Stimulated activated CD8-positive, alpha-beta memory T cell treated with anti-CD3 and anti-CD28 coated beads, Interleukin-12 subunit alpha, Interleukin-12 subunit beta, amount 100 ng/mL, for 4 hours (primary cell): ENCODE measurements at places on chromosomes 5 and 9.

DNA sequence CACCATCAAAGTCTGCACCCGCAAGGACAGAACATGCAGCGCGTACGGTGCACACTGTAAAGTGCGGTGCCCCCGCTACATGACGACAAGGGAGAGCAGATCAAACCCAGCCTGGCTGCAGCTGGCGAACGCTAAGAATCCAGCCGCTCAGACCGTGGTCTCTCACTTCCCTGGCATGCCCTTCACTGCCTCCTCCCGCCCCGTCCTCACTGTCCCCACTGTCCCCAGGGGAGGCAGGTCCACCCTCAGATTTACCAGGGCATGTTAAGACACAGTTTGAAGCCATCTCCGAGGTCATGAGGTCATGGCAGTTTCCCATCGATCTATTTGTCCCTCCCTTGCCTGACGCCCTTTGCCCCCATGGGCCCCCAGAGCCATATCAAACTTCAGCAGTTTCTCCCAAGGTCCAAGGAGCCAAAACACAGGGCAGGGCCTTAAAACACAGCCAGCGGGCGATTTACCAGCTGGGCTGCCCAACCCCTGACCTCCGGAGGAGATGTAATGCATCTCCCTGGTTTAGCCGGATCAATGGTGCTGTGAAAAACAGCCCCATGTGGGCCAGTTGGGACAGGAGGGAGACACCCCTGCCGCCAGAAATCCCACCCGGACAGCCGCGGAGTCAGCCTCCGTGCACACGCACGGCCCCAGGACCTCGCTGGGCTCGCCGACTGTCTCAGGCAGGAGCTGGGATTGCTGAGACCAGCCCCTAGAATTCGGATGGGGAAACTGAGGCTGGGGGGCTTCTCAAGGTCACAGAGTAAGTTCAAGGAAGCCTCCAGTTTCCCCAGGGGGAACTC is 52.3 kb upstream of the FUBP3 start:
- DNase-seq: no peak

GRCh38 chr9:109497226-109498153 is 617 bp downstream of the PTPN3 start:
- no peak for DNase-seq

DNA sequence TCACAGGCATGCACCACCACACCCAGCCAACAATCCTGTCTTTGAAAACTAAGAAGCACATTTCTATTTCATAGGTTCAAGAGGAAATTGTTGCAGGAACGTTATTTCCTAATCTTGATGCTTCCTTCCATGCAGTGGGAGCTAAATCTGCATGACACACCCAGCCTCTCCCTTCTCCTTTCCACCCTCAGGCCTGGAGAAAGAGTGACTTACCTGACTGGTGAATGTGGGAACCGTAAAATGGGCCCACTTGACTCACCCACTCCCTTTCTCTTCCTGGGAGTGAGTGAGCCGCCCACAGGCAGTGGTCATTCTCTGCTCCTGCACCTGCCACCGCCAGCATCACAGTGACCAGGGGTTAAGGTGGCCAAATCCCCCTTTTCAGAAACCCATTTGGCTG is 78.2 kb downstream of the C9orf50 start:
- no peak for DNase-seq

- no peak for DNase-seq
Observed at GRCh38 chr9:35335164-35335563, 154.7 kb upstream of the RUSC2 start.

GRCh38 chr9:95276395-95276954 is 41.0 kb downstream of the FANCC start:
- DNase-seq: no peak

GRCh38 chr9:18585996-18586395 is 112.0 kb downstream of the ADAMTSL1 start:
- no peak for DNase-seq

GRCh38 chr5:150242251-150242894 is 47.2 kb downstream of the CAMK2A start:
- DNase-seq: no peak

- no peak for DNase-seq
Observed at GRCh38 chr5:57696825-57697570, 214.4 kb upstream of the ACTBL2 start.

DNA sequence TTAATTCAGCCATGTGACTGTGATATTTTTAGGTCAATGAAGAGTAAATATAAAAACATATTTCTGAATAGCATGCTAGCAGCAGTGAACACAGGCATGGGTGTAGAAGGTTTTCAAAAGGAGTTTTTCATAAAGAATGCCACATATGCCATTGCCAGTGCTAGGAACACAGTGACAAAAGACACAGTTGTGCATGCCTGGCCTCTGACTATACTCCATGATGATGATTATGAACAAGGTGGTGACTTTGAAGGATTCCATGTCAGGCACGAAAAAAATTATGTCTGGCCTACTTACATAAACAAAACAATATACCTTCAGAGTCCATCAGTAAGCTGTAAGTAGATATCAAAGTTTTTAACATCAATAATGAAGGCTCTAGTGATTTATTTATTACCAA is 438.7 kb downstream of the TLE1 start:
- DNase-seq: no peak

DNA sequence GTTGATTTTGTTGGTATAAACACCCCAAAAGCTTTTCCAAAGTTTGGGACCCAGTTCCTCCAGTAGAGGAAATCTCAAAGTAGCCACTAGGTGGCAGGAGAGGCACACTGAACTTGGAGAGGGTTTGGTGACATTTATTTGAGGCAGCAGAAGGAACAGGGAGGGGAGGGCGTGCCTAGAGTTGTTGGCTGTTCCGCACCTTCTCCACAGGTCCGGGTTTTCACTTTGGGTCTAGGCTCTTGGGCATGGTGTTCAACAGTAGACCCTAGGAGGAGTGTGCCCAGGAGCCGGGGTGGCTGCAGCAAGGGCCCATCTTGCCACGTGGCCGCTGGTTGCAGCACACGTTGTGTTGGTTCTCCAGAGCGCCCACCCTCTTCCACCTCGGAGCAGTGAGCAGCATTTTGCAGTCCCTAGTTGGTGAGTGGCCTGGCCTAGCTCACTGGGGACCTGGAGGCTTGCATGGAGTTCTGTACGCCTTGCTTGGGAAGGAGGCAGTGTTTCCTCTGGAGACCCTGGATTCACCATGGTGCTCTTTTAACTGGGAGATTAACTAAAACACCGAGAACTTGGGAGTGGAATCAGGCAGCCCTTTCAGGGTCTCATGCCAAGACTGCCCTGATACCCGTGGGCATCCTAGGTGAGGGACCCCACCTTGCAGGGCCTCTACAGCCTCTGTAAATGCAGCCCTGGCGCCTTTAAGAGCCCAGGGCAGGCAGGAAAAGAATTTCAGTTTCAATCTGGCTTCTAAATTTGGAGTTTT is 28.2 kb downstream of the PTPA start:
- peak; percentile 44 for DNase-seq

GRCh38 chr9:126392662-126393371 is 66.2 kb downstream of the MVB12B start:
- DNase-seq: no peak

DNA sequence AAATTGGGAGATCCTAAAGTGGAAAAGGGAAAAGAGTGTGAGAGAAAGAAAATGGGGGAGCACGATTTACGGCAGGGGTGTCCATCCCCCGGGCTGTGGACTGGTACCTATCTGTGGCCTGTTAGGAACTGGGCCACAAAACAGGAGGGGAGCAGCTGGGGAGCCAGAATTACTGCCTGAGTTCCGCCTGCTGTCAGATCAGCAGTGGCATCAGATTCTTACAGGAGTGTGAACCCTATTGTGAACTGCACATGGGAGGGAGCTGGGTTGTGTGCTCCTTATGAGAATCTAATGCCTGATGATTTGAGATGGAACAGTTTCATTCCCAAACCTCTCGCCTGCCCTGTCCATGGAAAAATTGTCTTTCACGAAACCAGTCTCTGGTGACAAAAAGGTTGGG is 108.3 kb upstream of the ADAMTSL1 start:
- DNase-seq: no peak

- no peak for DNase-seq
Observed at GRCh38 chr9:93086447-93087224, 9.4 kb upstream of the CARD19 start.

GRCh38 chr5:26553079-26553478 is 485.3 kb downstream of the CDH9 start:
- no peak for DNase-seq

DNA sequence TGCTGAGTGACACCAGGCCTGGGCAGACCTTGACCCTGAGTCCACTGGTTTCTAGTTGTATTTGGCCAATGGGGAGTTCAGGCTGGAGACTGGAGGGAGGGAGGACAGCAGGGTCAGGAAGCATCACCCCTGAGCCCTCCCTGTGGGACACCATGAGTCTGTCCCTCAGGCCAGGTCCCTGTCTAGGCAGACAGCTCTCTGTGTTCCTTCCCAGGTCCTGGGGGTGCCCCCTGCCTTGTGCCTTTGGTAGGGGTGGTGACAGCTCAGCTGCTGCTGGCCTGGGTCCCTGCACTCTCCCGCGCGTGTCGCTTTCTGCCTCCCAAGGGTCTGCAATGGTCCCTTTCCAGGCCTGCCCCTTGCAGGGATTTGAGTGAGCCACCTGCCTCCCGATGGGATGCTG is 125.5 kb downstream of the OLFM1 start:
- no peak for DNase-seq

- no peak for DNase-seq
Observed at GRCh38 chr5:17189381-17190036, 27.9 kb upstream of the BASP1 start.

DNA sequence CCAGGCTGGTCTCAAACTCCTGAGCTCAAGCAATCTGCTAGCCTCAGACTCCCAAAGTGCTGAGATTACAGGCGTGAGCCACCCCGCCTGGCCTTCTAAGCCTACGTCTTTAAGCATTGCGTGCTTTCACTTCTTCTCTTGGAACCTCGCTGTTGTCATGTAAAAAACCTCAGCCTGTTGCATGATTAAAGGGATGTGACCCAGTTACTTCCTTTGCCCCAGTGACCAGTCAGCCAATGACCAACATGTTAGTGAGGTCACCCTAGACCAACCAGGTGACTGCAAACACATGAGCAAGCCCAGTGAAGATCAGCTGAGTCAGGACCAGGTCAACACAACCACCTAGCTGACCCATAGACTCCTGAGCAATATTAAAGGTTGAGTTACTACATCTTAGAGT is 10.5 kb downstream of the KIF4B start:
- no peak for DNase-seq

DNA sequence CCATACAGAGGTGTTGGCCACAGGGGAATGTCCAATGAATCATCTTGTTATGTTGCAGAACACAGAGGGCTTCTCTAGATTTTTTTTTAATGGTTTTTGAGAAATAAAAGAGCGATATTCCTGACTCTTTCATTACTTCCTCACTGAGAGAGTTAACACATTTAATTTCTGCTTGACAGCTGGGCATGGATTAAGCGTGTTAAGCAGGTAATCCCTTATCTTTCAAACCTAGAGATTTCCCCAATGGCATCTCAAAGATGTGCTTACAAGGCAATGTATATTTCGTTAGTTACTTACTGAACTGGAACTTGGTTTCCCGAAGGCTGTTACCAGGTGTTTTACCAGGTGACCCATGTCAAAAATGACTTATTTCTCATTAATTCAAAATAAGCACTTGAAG is 21.8 kb upstream of the ADCY2 start:
- no peak for DNase-seq

GRCh38 chr5:142982821-142983200 is 212.6 kb downstream of the ARHGAP26 start:
- no peak for DNase-seq

DNA sequence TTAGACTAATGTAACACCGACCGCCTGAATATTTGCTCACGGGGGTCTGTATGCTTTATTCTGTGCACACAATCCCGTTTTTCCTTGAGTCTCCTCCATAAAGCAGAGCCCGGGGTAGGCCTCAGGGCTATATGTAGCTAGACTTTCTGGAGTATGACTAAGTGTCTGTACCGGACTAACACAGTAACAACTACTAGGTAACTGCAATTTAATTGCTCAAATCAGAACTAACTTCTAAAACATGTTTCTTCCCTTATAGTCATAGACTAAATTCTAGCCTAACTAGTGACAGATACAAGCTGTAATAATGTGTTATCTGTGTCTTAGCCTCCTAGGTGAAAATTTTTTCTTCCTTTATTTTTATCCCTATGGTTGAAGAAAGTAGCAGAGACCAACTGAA is 2.1 kb downstream of the REEP5 start:
- DNase-seq: no peak

DNA sequence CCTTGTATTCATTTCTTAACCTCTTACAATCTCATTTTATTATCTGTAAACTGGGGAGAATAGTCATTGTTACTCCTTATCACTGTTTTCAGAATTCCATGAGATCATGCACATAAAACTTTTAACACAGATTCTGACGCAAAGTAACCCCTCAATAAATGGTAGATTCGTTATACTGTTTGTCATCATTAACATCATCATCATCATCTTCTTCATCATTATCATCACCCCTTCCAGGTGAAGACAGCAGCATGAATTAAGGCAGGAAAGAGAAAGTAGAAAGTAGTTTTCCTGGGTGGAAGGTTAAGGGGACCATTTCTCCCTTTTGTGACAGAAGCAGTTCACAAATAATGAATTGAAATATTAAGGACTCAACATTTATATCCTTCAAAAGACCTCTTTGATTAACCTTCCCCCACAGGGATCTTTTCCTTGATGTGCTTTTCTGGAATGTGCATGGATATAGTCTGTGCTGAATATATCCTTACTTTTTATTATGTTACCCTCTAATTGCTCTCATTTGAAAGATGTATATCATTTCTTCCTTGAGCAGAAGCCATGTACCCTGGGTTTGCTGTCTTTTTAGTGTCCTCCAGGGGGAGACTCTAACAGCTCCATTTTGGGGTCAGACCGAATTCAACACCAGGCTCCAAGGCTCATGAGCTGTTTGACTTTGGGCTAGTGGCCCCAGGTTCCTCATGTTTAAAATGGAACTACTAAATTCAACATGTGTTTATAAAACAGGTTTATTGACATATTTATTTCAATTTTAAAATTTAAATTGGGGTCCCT is 1029.9 kb upstream of the WWC1 start:
- DNase-seq: no peak

GRCh38 chr5:114361724-114362196 is at the start of gene KCNN2:
TSS of gene KCNN2 (plus strand) at chr5:114362070. CDS start at chr5:114362140, 70 bp downstream.
- no peak for DNase-seq

- no peak for DNase-seq
Observed at GRCh38 chr9:126490871-126491567, 122.7 kb upstream of the LMX1B start.

DNA sequence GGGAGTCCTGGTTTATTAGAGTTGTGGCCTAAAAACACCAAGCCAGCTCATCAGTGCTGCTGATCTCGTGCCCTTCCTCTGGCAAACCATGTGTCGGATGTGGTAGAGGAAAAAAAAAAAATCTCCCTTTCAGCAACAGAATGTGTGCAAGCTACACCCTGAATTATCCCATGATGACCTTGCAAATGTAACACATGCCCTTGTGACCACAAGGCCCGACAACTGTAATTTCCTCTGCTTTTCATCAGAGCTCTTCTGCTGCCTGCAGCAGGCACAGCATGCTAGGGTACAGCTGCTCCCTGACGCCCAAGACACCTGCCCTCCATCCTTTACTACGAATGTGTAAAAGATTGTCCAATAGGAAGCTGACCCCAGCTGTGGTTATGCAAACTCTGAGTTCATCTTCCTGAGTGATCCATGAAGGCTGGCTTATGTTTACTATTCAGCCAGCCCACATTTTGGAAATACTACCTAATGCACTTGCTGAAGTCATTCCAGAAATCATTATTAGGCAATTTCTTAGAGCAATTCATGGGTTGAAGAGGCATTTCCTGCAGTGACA is 14.6 kb upstream of the BNC2 start:
- DNase-seq: no peak
